ENCODE measurements at places on chromosomes 2 and 18.

DNA sequence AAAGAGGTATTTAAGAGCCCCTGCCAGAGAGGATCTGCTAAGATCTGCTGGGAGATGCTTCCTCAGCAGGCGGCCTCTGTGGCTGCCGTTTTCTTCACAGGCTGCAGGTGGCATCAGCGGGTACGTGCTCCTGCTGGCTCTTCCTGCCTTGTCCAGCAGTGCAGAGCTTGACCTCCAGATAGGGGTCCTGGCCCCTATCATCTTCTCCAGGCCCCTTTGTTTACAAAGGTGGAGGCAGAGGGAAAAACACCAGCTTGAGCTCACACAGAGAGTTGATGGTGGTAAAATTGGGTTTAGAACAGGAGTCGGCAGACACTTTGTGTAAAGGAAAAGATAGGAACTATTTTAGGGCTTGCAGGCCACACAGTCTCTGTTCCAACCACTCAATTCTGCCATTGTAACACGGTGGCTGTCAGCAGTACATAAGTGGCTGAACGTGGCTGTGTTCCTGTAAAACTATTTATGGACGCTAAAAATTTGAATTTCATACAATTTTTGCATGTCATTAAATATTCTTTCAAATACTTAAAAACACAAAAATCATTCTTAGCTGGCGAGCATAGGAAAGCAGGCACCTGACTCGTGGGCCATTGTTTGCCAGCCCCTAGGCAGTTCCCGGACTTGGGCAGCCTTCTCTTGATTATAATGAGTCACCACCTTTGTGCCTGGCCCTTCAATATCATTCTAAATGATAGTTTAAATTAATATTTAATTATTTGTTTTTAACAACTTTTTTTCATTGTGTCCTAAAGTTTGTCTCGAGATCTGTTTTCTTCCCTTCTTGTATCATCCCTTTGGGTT lies 98.2 kb upstream of the B3GNT7 start:
- DNase-seq = peak; percentile 65

DNA sequence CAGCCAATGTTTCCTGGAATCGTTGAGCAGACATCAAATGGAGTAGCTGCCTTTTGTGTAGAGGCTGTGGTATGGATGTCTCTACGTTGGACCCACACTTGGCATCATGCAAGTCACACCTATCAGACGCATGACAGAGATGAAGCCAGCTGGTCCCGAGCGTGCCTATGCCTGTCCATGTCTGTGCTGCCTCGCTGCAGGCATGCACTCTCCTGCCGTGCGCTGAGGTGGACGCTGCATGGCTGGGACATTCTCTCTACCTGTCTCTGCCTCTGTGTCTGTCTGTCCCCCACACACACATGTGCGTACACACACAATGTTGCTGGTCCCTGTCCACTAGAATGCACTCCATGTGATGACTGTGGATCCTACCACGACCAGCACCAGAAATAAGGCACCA lies 514.2 kb upstream of the MYT1L start:
- DNase-seq = no peak

GRCh38 chr2:72757177-72757775 lies 68.6 kb downstream of the EXOC6B start:
- no peak for DNase-seq

GRCh38 chr2:96928277-96928781 lies 58.1 kb downstream of the FAM178B start:
- DNase-seq = no peak

DNA sequence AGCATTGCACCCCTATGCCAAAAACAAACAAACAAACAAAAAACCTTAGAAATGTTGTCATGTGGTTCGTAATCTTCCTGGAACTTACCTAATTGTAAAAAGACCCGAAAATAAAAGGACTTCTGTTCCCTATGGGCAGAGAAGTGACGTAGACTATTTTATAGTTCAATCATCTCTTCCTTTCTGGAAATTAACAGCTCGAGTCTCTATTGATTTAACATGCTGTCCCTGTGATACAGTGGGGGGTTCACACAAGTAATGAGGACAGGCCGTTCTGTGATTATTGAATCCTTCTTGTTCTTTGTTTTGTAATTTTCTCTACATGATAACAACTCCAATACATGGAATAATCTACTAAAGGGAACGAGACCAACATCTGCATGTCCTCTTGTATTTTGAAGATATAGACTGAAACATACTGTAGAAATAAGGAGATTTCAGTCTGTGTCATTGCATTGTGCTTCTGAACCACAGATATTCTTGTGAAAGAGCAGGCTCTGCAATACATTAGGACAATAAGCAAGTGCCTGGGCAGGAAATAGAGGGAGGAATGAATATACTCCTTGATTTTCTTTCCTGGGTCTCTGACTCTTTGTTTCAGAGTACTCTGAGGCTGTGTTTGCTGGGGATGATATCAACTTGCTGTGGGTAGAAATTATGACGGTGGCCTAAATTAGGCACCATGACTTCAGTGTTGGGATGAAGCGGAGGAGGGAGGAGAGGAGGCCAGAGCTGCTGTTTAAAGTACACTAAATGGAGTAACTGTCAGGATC lies 65.7 kb upstream of the PPM1B start:
- DNase-seq = peak; percentile 31

GRCh38 chr2:239369631-239370161 lies 31.1 kb downstream of the HDAC4 start:
- DNase-seq = peak; percentile 96

DNA sequence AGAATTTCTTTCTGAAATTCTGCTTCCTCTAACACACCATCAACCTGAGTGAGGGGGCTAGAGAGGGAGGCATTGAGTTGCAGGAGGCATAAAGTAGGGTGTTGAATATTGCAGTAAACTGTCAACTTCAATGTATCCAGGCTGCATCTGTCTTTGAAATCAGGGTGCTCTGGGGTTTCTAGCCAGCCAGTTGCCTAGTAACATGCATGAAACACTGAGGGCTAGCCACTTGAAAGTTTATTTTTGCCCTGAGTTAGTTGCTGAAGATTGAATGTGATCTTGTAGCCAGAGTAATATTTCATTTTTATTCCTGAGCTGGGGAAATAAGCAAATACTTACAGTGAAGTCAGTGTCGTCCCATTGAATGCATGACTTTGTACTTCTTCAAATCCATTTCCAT lies 41.9 kb downstream of the LHCGR start:
- no peak for DNase-seq

DNA sequence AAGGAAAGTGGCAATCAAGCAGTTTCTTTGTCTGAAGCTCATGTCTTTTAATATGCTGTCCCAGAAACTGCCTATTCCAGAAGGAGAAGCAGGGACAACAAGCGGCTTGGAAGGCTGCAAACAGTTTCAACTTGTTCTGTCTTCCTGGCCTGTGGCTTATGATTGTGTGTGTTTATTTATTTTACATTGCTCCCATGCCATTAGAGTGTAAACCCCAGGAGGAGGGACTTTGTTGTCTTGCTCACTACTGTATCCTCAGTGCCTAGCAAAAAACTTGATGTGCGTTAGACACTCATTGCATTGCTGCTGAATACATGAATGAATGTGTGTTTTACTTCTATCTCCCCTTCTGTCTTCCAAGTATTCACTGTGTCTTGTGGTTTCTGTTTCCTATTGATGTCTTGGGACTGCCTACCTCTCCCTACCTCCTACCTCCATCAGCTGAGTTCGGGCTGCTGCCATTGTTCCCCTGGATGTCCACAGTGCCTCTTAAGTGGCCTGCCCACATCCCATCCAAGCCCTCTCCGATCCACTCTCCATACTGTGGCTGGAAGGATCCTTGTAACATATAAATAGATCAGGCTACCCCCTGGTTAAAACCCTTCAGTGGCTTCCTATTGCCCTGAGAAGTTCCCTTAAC lies 261.4 kb downstream of the DYSF start:
- no peak for DNase-seq

GRCh38 chr18:38576349-38576748 lies 1010.8 kb upstream of the CELF4 start:
- no peak for DNase-seq

DNA sequence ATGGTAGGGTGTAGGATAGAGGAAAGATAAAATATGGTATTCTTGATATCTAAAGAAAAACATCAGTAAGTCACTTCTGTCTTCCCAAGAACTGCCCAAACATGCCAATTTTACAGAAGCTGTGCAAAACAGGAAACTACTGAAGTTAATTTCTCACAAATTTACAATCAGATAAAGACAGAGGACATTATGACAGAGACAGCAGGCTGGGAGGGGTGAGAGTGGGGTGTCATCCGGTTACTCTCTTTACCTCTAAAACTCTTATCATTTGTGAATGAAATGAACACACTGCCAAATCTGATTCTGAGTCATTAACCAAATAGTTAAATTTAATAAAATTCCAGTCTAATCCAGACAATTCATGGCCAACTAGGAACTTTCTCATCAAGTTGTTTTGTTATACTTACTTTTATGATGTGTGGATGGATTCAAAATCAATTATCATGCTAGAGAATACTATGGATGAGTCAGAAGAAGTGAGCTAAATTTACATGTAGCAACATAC lies 323.2 kb upstream of the MEX3C start:
- no peak for DNase-seq

DNA sequence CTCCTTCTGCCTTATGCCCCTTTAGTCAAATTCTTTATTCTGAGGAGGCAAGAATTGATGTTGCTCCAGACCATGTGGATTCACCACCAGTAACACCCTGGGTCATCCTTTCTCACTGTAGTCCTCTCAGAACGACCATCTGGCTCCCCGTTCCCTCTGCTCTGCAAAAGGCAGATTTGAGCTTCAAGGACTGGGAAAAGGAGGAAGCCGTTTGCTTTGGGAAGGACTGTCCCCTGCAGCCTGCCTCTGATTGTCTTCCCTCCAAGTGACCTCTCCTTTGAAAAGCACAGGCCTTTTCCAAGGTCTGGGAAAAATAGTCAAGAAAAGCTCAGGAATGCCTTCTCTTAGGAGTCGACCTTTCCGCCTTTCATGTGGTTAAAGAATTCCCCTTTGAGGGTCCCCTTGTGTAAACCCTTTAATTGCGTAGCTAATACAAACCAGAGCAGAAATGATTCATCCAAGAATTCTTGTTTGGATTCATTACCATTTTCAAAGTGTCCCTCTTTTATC lies 130.1 kb upstream of the COPS8 start:
- no peak for DNase-seq

DNA sequence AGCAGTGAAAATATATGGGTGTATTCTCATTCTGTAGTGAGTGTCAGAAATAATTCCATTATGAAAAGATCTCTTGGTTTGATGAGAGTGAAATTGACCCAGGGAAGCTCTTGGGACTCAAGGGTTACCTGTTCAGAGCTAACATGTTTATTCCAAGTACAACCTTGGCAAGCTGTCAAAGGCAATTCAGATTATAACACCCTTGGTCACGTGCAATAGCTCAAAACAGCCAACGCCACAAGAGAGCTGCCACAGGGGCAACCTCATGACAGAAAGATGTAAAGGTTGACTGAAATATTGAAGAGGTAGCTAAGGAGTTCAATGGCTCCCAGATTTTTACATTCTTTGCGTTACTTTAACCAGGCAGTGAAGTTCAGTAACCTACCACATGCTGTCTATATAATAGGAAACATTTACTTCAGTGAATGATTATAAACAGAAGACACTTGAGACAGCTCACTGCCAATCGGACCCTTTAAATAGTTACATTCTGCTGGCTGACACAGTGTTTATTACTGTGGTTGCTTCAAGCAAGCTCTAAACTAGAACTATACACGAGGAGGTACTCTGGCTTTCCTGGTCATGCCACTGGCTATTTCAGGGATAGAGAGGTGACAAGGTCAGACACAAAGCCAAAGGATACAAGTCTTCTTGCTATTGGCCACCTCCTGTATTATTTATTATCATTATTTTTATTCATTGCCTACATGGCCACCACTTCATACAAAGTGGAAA lies 187.3 kb downstream of the PID1 start:
- DNase-seq = no peak

- no peak for DNase-seq
Measured at GRCh38 chr18:36814994-36815393, 13.8 kb downstream of the TPGS2 start.

- no peak for DNase-seq
Measured at GRCh38 chr2:215825707-215826106, 187.6 kb downstream of the MREG start.

GRCh38 chr18:68564961-68565360 lies 149.9 kb downstream of the TMX3 start:
- DNase-seq = no peak

- DNase-seq = no peak
Measured at GRCh38 chr2:231910771-231911170, 15.4 kb downstream of the NPPC start.

DNA sequence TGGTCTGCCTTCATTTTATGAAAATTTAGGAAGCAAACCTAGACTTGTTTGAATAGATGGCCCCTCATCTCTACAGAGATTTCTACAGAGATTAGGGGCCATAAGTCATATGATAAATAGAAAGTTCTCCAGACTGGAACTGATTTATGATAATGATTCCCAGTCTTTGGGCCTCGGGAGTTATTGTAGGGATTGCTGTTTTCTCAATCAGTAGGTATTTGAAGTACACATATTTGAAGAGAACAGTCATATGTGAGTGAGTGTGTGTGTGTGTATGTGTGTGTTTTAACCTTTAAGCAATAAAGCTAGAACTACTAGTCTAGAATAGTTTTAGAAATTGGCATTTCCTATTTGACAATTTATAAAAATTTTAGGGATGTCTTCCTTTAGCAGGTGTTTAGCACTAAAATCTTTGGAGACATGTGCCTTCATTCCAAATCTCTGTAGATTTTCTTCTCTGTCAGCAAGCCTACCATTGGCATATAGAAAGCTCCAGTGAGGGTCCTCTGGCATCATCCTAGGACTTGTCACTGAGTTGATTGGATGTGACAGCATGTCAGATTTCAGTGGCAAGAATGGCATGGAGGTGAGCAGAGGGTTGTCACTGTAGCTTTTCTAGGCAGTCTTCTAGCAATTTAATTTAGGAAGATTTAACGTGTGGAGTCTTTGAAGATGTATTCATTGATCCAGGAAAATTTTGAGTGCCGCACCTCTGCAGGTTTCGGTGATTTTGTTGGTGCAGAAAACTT lies 71.2 kb downstream of the MYO1B start:
- no peak for DNase-seq

- DNase-seq = no peak
Measured at GRCh38 chr18:58429442-58429841, 199.4 kb downstream of the ALPK2 start.

DNA sequence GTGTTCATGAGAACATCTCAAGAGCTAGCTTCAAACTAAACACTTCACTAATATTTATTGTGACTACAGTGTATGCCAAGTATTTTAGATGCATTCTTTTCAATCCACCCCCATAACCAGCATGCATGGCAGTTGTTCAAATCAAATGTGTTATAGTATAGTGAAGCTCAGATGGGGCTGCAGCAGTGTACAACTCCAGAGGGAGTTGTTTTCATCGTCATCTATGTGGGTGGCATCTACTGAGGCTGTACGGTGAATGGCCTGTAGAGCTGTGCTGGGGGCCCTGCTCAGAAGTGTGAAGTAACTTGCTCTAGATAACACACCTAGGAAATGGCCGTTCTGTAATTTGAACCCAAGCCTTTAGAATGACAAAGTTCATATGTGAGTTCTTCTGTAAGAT lies 71.8 kb upstream of the LRATD1 start:
- no peak for DNase-seq

GRCh38 chr2:20223407-20224163 lies 1.3 kb downstream of the SDC1 start:
- peak; percentile 70 for DNase-seq

- DNase-seq = no peak
Measured at GRCh38 chr2:62672601-62673000, 32.9 kb upstream of the EHBP1 start.

All from suppressor macrophage treated with lipopolysaccharide for 1 hour (primary cell).